ENCODE measurements at places on chromosomes 16 and 17. TPM values are rescaled to one million over a fixed set of nuclear protein-coding genes. Genes with fewer than 3 reads are reported as not detected.

The HOXB5 gene
- total RNA-seq = 0.33 TPM

The TAOK2 gene
- 128 TPM for total RNA-seq

The ARHGDIG gene
- 0.57 TPM for total RNA-seq

The OTOP2 gene
- not detected for total RNA-seq

The CLEC18B gene
- total RNA-seq = 1.3 TPM

The CDH16 gene
- total RNA-seq = not detected

The CASKIN1 gene
- total RNA-seq = under 0.01 TPM

The GRIN2A gene
- total RNA-seq = not detected

The OR3A3 gene
- not detected for total RNA-seq

The ARHGAP44 gene
- total RNA-seq = 0.76 TPM

The CIBAR2 gene
- not detected for total RNA-seq

The MMP25 gene
- under 0.01 TPM for total RNA-seq

The PKMYT1 gene
- 11.4 TPM for total RNA-seq

The SLC35G6 gene
- total RNA-seq = not detected

The SLC52A1 gene
- 0.33 TPM for total RNA-seq

The MAF gene
- 0.57 TPM for total RNA-seq

The NR1D1 gene
- 2.9 TPM for total RNA-seq

The CHST5 gene
- not detected for total RNA-seq

The HSPB9 gene
- not detected for total RNA-seq

The UMOD gene
- not detected for total RNA-seq

The SLFN13 gene
- 2.3 TPM for total RNA-seq

The CHCT1 gene
- total RNA-seq = not detected

The MAP3K14 gene
- 2.3 TPM for total RNA-seq

The ATF7IP2 gene
- 7.1 TPM for total RNA-seq

The TMED6 gene
- 0.19 TPM for total RNA-seq

The NTN3 gene
- under 0.01 TPM for total RNA-seq

The SLC6A2 gene
- total RNA-seq = not detected

The LAT gene
- 2.3 TPM for total RNA-seq

The TEX14 gene
- under 0.01 TPM for total RNA-seq

The CD7 gene
- total RNA-seq = not detected

The CCL8 gene
- total RNA-seq = 0.38 TPM

The IRX3 gene
- 0.65 TPM for total RNA-seq

The ASPSCR1 gene
- total RNA-seq = 21.7 TPM

The PRR15L gene
- total RNA-seq = not detected

The CDH15 gene
- 0.33 TPM for total RNA-seq

The TBC1D3 gene
- total RNA-seq = not detected
